ENCODE measurements at places on chromosomes 7 and 10.

- DNase-seq, result no peak
These were observed 112.1 kb downstream of the WDFY4 start for GRCh38 chr10:48796713-48797245.

DNA sequence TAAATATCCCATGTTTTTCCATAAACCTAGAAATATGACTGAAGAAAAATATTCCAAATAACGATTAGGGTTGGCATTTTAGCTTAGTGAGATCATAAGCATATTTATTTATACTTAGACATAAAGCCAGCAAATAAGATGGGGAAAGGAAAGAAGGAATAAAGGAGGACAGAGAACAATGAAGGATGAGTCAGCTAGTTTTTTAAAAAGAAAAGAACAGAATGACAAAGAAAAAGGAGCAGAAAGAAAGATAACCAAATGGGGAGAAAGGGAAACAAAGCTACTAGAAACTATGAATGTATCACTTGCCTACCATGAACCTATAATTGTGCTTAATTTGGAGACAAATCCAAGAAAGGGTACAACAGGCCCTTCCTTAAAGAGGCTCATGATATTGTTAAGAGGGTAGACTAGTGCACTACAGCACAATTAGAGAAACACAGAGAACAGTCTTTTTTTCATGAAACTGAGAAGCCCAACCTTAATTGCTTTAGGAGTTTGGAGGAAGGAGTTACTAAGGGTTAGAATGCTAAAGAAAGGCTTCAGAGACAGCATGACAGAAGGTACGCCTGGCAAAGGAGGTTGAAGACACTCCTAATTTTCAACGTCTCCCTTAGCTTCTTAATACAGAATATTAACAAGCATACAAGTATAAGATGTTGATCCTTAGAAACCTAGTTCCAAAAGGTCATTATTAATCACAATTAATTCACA is 23.9 kb downstream of the HERPUD2 start:
- no peak for DNase-seq

- DNase-seq, result no peak
These were observed 151.3 kb downstream of the GALNT11 start for GRCh38 chr7:152176797-152177196.

DNA sequence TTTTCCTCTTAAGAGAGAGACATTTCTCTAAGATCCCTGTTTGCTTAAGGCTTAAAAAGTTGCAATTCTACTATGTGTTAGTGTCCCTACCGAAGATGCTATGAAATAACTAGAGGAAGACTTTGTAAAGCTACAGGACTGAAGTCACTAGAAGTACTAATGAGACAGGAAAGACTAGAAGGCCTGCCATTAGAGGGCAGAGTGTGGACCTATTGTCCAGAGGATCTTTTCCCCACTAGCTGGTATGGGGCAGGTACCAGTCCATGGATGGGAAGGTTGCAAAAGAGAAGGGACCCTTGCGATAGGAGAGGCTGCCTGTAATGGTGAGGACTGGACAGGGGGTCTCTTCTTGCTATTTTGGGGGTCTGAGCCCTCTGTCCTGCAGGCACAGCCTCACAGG is 178.1 kb downstream of the TMEM178B start:
- DNase-seq, result no peak

- DNase-seq, result no peak
These were observed 51.5 kb downstream of the AFAP1L2 start for GRCh38 chr10:114352653-114353298.

DNA sequence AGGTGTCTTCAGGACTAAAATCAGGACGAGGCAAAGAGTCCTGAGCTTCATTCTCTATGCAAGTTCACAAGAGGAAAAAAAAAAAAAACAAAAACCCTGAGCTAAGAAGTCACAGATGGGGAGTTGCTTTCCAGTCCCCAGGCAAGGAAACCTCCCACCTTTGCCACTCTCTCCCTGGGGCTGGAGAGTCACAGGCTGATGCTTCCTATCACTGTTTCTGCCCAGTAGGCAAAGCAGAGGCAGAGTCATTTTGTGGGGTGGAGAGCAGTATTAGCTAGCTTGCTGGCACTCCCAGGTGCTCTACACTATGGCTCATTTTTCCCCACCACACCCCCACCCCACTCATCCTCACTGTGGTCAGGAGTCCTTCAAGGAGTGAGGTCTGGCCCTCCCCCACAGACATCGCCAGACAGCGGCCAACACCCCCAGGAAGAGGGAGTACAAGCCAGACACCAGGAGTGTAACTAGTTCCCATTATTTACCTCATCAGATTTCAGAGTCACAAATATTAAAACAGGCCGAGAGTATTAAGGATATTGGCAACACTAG is 34.6 kb upstream of the UNC5B start:
- DNase-seq, result no peak

DNA sequence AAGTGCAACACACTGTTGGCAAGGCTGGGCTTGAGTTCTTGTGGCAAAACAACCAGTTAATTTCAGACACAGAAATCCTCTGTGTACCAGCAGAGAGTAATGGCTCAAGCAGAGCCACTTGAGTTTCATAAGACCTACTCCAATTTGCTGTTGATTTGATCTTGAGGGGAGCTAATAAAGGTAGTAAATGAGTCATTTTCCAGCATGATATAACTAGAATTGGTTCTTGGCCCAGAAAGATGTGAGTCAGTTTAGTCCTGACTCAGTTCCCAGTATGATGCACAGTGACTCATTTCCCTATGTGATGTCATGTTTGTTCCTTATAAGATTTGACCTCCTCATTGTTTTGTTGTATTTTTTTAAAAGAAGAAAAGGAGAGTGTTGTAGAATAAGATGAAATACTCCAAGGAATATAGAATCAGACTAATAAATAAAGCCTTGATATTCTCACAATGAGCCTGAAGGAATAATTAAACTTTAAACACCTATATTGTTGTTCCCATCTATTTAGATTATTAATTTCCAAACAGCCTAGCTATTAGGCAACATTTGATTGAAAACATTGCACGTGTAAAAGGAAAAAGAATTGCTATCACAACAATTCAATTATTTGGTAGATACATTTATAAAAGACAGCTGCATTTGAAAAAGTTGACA is 186.2 kb downstream of the REEP3 start:
- DNase-seq, result no peak

Data from posterior cingulate gyrus (tissue), 11 donors.